ENCODE measurements at places on chromosomes 1 and 21. TPM values are rescaled to one million over a fixed set of nuclear protein-coding genes. Genes with fewer than 3 reads are reported as not detected.

Gene KIAA1614
- total RNA-seq: 0.38 TPM

Gene CELA3A
- total RNA-seq: not detected

Gene PTGS2
- total RNA-seq: 1.1 TPM

Gene F5
- total RNA-seq: 88.5 TPM

Gene SMCP
- not detected for total RNA-seq

Gene MYOC
- not detected for total RNA-seq

Gene RBM8A
- total RNA-seq: 375 TPM

Gene ZNF672
- total RNA-seq: 49.1 TPM

Gene SLAMF8
- 2.8 TPM for total RNA-seq

Gene TP73
- 0.95 TPM for total RNA-seq

Gene BRDT
- not detected for total RNA-seq

Gene C21orf58
- total RNA-seq: 21.7 TPM

Gene KCNN3
- total RNA-seq: 0.10 TPM
